ENCODE measurements at places on chromosomes 7 and 10.
A peak's percentile ranks its signal among the peaks of the same experiment; 100 is the strongest.

- no peak for DNase-seq
Observed at GRCh38 chr10:119061352-119061751, 19.3 kb downstream of the EIF3A start.

DNA sequence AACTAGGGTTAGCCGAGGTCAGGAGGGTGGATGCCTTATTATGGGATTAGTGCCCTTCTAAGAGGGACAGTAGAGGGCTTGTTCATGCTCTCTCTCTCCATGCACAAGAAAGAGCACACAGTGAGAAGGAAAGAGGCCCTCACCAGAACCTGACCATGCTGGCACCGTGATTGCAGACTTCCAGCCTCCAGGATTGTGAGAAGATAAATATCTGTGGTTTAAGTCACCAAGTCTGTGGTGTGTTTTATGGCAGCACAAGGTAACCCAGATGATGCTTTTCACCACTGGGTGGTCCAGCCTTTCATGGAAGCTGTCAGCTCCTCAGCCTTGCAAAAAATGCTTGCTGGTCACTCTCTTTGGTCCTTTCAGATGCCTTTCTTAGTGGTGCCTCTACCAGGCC, 175.9 kb downstream of the ANKRD30A start:
- DNase-seq, result no peak

DNA sequence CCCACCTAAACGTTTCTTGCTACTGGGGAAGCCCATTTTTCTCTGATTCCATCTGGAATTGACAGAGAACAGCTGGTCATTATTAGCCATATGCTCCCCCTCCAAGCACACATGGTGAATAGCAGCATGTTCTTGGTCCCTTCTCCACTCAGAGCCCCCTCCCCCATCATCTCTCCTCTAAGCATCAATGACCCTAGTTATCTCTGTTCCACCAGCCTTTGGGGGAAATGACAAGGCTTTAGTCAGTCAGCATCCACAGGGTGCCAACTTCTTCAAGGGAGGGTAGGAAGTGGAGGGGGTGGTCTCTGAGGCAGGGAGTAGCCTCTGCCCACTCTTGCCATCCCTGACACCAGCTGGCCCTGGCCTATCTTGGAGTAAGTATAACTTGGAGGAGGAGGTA, 163.1 kb downstream of the UBE2H start:
- DNase-seq, result no peak

- DNase-seq, result no peak
Observed at GRCh38 chr10:27530477-27530876, 26.4 kb downstream of the RAB18 start.

DNA sequence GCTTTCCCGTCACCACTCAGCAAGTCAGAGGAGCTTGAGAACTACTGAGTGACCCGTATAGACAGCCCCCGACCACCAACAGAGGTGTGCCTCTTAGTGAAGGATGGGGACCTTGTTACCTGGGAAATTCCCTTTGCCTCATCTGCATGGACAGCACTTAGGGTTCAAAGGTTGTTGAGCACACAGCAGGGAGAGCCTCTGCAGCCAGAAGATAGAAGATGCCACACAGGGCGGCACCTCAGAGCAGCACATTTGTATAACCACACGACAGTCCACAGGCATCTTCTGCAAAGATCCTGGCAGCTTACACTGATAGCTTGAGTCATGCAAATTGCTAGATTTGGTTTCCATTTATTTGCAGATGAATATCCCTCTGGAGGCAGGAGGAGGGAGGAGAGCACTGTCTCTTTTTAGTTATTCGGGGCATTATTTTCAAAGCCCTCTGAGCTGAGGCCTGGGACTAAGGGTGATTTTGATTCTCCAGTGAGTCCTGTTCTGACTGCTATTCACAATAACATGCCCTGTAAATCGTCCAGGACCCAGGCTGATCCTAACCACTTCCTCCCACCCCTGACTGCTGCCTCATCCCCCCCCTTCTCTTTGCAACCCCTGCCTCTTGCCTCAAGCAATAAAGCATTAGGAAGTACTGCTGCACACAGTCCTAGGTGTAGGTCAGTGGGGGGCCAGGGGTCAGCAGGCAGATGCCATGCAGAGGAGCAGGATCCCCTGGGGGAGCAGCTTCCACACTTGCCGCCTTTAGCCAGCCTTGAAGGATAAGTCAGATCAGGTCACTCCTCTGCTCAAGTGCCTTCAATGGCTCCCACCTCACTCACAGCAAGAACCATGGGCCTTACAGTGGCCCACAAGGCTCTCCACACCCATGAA, 24.6 kb upstream of the INMT start:
- DNase-seq, result peak; percentile 14

GRCh38 chr7:13236026-13236425, 548.6 kb downstream of the ARL4A start:
- no peak for DNase-seq

GRCh38 chr10:86311190-86311589, 55.4 kb downstream of the GRID1 start:
- DNase-seq, result no peak

GRCh38 chr7:47747160-47747559, 165.2 kb upstream of the TNS3 start:
- DNase-seq, result no peak

- peak; percentile 59 for DNase-seq
Observed at GRCh38 chr10:24872790-24873182, 79.6 kb downstream of the PRTFDC1 start.

DNA sequence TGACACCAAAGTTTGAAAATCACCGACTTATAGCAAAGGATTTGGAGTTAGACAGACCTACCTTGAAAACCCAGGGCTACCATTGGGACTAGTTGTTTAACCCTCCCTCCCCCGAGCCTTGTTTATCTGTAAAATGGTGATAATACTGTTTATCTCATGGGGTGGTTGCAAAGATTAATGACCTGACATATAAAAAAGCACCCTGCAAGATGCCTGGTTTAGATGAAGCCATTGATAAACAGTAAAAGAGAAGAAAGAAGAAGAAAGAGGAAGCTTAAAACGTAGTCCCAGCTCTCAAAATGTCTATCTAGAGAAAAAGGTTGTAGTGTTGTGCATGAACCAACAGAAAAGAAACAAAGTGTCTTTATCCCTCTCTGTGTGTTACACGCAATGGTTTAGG, 145.7 kb downstream of the FGFR2 start:
- no peak for DNase-seq

DNA sequence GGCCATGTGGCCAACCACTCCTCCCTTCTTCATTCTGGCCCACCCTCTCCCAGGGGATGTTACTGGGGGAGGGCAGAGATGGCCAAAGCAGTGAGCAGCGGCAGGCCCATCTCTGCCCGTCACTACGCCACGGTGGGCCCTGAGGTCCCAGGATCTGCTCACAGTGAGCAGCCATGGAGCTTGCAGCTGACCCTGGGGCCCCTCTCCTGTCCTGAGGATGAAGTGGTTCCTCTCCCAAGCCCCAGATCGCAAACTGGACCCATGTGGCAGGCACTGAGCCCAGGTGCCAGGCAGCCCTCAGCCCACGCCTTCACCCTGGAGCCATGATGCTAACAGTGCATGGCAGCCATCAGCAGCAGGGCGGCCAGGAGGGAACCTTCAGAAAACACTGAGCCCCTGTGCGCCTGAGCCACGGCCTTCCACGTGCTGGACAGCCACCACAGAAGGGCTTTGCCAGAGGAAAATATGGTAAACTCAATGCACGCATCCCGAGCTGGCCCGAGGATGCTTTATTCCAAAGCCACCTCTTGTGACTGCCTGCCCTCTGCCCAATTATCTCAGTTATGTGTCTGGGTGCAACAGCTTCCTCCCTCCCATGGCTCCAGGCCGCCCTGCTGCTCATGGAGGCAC, 485.7 kb downstream of the PTPRN2 start:
- no peak for DNase-seq

- no peak for DNase-seq
Observed at GRCh38 chr10:110361800-110362456, 57.2 kb upstream of the SMNDC1 start.

Data from iris pigment epithelial cell (primary cell).